Right forelimb (tissue), 1 donor: ENCODE measurements at places on chromosomes 3 and 15.

- no peak for DNase-seq
These were observed 260.9 kb upstream of the KCNMB2 start for GRCh38 chr3:178275311-178275710.

GRCh38 chr3:141355242-141355641, 13.1 kb upstream of the ZBTB38 start:
- no peak for DNase-seq

- DNase-seq: no peak
These were observed 27.9 kb downstream of the SOX2 start for GRCh38 chr3:181739628-181740027.

DNA sequence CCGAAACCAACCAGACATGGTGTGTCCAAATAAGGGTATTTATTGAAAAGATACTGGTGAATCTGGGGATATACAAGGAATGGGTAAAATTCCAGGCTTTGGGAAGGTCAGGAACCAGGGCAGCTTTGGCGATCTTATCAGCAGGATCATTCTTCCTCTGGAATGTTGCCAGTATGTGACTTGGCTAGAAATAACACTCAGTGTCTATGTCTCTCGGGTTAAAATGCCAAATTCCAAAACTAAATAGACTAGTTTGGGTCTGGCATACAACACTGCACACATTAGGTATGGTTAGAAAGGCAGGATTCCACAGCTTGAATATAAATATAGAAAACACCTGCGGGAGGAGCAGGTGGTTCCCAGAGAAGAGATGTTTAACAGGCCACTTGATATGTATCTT, 220.2 kb upstream of the CD96 start:
- no peak for DNase-seq

- DNase-seq: no peak
These were observed 1157.2 kb downstream of the ROBO1 start for GRCh38 chr3:78610462-78611125.

GRCh38 chr3:72127844-72128243, 342.9 kb upstream of the PROK2 start:
- no peak for DNase-seq

DNA sequence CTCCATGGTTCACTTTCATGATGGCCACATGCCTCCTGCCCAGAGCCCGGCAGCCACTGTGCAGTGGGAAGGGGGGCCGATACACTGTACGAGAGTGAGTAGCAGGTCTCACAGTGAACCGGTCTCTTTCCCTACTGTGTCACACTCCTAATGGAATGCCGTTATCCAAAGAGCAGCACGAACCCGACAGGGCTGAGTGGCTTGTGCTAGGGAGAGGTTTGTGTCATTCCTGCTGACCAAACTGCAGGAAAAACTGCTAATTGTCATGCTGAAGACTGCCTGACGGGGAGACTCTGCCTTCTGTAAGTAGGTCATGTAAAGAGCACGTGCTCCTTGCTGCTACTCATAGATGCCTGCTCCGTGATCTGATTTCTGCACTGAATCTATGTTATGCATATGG, 105.1 kb downstream of the ARPP21 start:
- DNase-seq: no peak

DNA sequence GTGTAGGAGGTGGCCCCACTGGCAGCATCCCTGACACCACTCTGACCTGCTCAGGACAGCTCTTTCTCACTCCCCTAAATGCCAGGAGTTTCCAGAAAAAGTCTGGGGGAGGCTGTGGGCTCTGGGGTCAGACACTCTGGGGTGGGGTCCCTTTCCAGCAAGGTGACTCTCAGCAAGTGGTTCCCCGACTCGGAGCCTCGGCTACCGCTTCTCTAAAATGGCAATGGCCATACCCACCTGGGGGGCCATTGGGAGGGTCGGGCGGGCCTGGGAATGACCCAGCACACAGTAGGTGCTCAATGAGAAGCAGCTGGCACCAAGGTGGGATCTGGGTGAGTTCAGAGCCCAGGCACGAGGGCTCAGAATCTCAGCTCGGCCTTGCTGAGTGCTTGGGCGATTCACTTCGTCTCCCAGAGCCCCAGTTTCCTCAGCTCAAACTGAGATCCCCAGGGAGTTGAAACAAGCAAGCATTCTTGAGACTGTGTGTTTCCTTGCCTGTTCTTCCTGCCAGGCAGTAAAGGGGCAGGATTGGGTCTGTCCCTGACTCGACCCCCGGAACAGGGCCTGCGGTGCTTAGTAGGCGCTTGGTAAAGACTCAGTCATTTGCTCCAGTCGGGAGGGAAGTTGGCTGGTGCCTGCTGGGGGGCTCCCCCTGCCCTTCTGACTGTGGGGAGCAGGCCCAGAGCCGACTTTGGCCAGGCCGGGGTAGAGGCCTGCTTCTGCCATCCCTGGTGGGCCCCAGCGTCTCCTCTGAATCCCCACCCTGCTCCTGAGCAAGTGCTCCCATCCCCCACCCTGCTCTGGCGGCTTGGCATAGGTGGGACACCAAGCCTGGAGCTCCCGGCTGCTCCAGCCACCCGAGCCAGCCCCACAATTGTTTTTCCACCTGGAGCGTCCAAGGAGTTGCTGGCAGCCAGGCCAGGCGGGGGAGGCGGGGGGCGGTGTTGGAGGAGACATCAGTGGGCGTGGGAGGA, 32.9 kb upstream of the FBLN2 start:
- DNase-seq: peak; percentile 83

DNA sequence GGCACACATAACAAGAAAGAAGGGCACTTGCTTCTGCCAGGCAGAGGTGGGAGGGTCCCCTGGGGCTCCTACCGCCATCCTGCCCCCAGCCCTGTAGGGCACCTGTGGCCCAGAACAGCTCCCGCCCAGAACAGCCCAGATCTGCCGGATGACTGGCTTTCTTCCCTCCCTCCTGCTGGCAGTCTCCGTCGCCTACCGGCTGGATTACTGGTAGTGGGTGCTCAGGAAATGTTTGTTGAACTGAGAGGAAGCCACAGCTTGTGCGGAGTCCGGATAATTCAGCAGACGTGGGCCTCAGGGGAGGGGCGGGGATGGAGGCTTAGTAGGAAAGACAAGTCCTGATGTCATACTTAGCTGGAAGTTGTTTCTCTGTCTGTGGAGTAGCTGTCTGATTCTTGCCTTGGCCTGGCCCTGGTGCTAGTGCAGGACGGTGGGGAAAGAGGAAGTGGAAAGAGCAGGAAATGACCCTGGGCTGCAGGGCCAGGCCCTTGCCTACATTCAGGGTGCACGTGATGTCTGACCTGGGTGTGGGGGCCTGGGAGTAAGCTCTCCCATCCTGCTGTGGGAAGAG, 6.7 kb downstream of the CCDC9B start:
- DNase-seq: peak; percentile 73

- DNase-seq: no peak
These were observed 69.9 kb downstream of the OXNAD1 start for GRCh38 chr3:16334909-16335308.

- DNase-seq: peak; percentile 59
These were observed 27.5 kb downstream of the PLOD2 start for GRCh38 chr3:146133441-146133840.

GRCh38 chr3:16606398-16606797, 1.2 kb upstream of the DAZL start:
- no peak for DNase-seq

DNA sequence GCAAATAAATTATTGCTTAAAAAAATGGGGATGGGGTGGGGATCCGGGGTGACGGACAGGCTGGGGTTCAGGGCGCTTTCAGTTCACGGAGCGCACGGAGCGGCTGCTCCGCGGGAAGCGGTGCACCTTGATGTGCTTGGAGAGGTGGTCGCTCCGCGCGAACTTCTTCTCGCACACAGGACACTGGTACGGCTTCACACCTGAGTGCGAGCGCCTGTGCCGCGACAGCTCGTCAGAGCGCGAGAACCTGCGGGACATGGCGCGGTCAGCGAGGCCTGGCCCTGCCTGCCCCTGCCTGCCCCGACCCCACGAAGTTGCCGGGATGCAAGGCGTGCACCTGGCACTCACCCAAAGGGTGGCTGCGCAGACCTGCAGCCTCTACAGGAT, 13.6 kb downstream of the KLF15 start:
- DNase-seq: peak; percentile 28

GRCh38 chr15:38059665-38060064, 125.2 kb downstream of the TMCO5A start:
- no peak for DNase-seq

- DNase-seq: no peak
These were observed 2.0 kb downstream of the GLDN start for GRCh38 chr15:51343466-51343865.

- no peak for DNase-seq
These were observed 266.2 kb upstream of the LYSMD4 start for GRCh38 chr15:99999282-100000070.

DNA sequence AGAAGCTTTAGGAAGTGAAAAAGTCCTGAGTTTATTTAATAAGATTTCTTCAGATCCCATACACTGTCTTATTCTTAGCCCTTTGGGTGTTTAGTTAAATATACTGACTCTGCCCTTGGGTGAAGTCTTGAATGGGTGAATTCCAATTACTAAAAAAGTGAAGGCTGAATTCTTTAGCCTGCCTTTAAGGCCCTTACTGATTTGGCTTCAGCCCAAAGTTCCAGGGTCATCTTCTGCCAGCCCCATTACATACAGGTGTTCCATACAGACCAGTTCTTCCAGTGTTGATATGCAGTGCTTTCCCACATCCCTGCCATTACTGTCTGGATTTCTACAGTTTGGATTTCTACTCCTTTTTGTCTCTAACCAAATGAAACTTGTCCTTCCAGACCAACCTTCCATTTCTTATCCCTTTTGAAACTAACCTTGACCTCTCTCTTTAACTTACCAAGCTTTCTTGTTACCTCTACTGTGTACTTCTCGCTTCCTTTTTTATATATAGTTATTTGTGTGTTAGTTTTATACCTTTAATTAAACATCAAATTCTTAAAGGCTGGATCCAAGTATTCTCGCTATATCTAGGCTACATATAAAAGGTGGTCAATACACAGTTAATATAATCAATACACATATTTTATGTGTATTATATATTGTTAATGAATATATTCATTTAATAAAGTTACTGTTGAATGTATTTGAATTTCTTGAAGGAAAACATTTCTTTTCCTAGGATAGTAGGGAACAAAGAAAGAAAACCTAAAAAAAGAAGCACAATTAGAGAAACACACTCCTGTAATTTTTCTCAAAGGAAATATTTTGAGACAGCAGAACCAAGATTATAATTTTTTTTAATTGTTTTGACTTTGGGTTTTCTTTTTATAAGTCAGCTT, 15.0 kb downstream of the MBNL1 start:
- no peak for DNase-seq

- DNase-seq: no peak
These were observed 52.0 kb upstream of the RYK start for GRCh38 chr3:134302674-134303073.

DNA sequence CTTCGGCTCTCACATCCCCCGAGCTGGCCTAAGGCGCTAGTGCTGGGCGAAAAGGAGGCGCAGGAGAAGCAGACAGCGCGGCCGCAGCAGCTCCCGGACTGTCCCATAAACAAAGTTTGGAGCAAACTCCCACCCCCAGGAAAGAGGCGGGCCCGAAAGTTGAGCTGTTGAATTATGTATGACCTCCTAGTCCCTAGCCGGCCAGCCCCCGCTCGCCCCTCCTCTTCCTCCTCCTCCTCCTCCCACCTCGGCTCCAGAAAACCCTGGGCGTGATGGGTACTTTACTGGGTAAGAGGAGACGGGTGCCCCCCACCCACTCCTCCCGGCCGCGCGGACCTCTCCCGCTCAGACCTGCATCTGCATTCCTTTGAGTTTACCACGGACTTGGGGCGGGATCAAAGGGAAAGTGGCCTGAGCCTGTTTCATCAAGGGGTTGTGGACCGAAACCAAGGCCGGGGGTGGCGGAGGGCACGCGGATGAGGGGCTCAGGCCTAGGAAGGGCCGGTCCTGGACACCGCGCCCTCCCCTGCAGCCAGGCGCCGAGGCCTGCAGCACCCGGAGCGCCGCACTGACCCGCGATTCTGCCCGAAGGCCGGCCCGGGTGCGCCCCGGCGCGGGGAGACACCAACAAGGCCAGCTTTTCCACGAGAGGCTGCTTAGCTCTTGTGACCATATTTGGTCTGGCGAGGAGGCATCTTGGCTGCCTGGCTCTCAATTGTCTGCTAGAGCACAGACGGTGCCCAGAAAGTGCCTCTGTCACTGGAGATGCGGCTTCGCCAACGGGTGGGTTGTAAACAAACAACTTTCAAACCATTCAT, at the start of gene WWTR1:
Gene WWTR1, minus strand, starts transcription at position 100 of the 818 bp plus-strand sequence. CDS start 719 bp downstream, outside the sequence.
- DNase-seq: peak; percentile 94

DNA sequence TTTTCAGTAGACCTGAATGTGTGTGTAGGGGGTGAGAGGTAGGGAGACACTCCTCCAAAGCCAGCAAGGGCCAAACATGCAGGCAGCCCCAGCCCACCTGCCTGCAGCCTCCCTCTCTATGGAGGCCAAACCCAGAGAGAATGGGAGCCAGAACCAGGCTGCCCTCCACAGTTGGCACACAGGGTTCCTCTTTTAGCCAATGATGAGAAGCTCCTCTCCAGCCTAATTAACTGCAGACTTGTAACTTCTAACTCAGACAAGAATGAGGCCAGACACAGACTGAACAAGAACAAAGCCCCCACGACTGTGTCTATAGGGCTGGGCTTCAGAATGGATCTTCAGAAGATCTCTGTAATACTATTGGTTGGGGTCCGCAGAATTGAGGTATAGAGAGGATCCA, 12.3 kb upstream of the TLE3 start:
- DNase-seq: no peak

GRCh38 chr3:105944276-105944675, 75.5 kb upstream of the CBLB start:
- no peak for DNase-seq

- no peak for DNase-seq
These were observed 50.4 kb upstream of the CASR start for GRCh38 chr3:122132949-122133540.

DNA sequence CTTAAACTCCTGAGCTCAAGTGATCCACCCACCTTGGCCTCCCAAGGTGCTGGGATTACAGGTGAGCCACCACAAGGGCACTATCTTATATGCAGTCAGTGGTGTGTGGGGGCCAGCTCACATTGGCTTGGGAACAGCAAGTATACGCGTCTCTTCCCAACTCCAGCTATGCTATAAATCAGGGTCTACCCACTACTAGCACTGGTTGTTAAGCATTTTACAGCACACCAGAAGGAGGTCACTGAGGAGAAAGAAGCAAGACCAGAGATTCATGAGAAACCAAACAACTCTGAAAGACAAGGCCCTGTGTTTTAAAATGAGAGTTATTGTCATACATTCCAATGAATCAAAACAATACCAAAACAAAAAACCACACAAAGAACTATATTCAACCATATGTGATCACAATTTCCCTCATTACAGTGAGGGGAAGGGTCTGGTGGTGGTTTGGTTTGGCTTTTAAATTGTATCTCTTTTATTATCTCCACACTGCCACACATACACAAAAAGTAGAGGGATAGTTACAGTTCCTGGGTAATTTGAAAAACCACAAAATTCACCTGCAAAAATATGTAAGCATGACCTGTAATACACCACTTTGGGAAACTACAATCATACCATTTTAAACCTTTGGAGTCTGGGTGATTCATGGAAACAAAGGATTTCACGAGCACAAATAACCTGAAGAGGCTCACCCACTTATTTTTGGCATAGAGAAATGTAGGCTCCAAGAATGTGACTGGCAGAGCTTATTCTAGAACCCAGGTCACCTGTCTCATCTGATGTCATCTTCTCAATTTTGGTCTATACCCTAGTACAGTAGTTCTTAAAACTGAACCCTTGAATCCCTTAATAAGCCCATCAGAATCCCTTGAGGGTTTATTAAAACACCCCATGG, 5.2 kb downstream of the MAGI1 start:
- DNase-seq: no peak

GRCh38 chr3:130384476-130385025, 39.1 kb downstream of the COL6A5 start:
- no peak for DNase-seq
